Ascending aorta (tissue), 2 donors: ENCODE measurements at places on chromosomes 12 and 14. TPM values are rescaled to one million over a fixed set of nuclear protein-coding genes. Genes with fewer than 3 reads are reported as not detected.
A peak's percentile ranks its signal among the peaks of the same experiment; 100 is the strongest.

SLC4A8 gene
- not detected for total RNA-seq

ABCD2 gene
- total RNA-seq, result under 0.01 TPM

SYCP3 gene
- not detected for total RNA-seq

ABCC9 gene
- total RNA-seq, result 19.8 TPM

DTX1 gene
- total RNA-seq, result 4.5 TPM

HOXC13 gene
- not detected for total RNA-seq

DNA sequence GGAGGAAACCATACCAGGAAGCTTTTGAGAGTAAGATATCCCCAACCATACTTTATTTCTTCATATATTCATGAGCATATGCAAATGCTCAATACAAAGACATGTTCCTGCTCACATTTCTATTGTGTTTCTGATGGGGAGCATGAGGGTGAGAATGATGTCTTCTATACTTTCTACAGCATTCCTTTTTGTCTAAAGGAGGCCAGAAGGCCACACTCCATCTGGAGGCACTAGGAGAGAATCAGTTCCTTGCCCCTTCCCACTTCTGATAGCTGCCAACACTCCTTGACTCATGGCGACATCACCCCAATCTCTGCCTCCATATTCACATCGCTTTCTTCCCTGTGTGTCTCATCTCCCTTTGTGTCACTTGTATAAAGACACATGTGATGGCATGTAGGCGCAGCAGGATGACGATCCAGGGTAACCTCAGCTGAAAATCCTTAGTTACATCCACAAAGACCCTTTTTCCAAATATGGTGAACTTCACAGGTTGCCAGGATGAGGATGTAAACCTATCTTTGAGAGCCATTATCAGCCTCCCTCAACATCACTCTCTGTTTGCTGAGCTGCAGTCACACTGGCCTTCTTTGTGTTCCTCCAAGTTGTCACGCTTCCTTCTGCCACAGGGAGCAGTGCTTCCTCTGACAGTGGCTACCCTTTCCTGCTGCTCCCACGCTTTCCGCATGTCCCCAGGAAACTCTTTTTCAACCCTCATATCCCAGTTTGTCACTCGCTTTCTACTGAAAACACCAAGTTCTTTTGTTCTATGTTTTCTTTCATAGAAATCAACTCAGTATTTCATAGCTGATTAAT, 96.9 kb downstream of the STXBP6 start:
- no peak overlapping the region for H3K27ac ChIP-seq
- no peaks in the 10 kb centered on the region for H3K27me3 ChIP-seq
- no peak overlapping the region for H3K4me3 ChIP-seq
- DNase-seq, result no peak
- H3K4me1 ChIP-seq, result no peaks in the 10 kb centered on the region
- H3K36me3 ChIP-seq, result no peaks in the 10 kb centered on the region

GRCh38 chr14:69574263-69574953, at the start of gene CCDC177:
CCDC177 (minus strand) TSS chr14:69574871; CDS start chr14:69573622, 1,249 bp downstream.
- DNase-seq, result no peak
- peaks cover 9% of the 10 kb centered on the region for H3K4me1 ChIP-seq
- H3K27ac ChIP-seq, result no peak within 1 kb of the TSS
- peaks cover 25% of the 10 kb centered on the region for H3K27me3 ChIP-seq
- H3K36me3 ChIP-seq, result no peaks in the 10 kb centered on the region
- H3K4me3 ChIP-seq, result peak within 1 kb of the TSS; percentile 68

- no peak for DNase-seq
- H3K4me3 ChIP-seq, result no peak overlapping the region
- H3K27ac ChIP-seq, result no peak overlapping the region
- no peaks in the 10 kb centered on the region for H3K27me3 ChIP-seq
These were observed 13.5 kb downstream of the SLC11A2 start for GRCh38 chr12:51012570-51013236.

- no peak overlapping the region for H3K27ac ChIP-seq
- DNase-seq, result no peak
- no peaks in the 10 kb centered on the region for H3K4me1 ChIP-seq
- H3K4me3 ChIP-seq, result no peak overlapping the region
- no peaks in the 10 kb centered on the region for H3K27me3 ChIP-seq
- no peaks in the 10 kb centered on the region for H3K36me3 ChIP-seq
These were observed 97.4 kb downstream of the C12orf50 start for GRCh38 chr12:87931812-87932211.

- no peaks in the 10 kb centered on the region for H3K27me3 ChIP-seq
- H3K27ac ChIP-seq, result no peak overlapping the region
- H3K36me3 ChIP-seq, result no peaks in the 10 kb centered on the region
- H3K4me3 ChIP-seq, result no peak overlapping the region
- H3K4me1 ChIP-seq, result no peaks in the 10 kb centered on the region
These were observed 31.2 kb upstream of the DYNC1H1 start for GRCh38 chr14:101933209-101933608.

- no peaks in the 10 kb centered on the region for H3K27me3 ChIP-seq
- no peak overlapping the region for H3K27ac ChIP-seq
- no peaks in the 10 kb centered on the region for H3K4me1 ChIP-seq
- no peaks in the 10 kb centered on the region for H3K36me3 ChIP-seq
- no peak overlapping the region for H3K4me3 ChIP-seq
These were observed 23.6 kb downstream of the TRHDE start for GRCh38 chr12:72295744-72296143.

- H3K4me3 ChIP-seq, result no peak overlapping the region
- peaks cover 51% of the 10 kb centered on the region for H3K4me1 ChIP-seq
- H3K36me3 ChIP-seq, result no peaks in the 10 kb centered on the region
These were observed 55.5 kb downstream of the ETV6 start for GRCh38 chr12:11705010-11705409.

GRCh38 chr12:39619316-39619659, 315 bp downstream of the ABCD2 start:
- peak overlapping the region; percentile 59 for H3K4me3 ChIP-seq
- peaks cover 3% of the 10 kb centered on the region for H3K4me1 ChIP-seq
- no peaks in the 10 kb centered on the region for H3K27me3 ChIP-seq
- H3K27ac ChIP-seq, result peak overlapping the region; percentile 71
- DNase-seq, result no peak
- no peaks in the 10 kb centered on the region for H3K36me3 ChIP-seq

DNA sequence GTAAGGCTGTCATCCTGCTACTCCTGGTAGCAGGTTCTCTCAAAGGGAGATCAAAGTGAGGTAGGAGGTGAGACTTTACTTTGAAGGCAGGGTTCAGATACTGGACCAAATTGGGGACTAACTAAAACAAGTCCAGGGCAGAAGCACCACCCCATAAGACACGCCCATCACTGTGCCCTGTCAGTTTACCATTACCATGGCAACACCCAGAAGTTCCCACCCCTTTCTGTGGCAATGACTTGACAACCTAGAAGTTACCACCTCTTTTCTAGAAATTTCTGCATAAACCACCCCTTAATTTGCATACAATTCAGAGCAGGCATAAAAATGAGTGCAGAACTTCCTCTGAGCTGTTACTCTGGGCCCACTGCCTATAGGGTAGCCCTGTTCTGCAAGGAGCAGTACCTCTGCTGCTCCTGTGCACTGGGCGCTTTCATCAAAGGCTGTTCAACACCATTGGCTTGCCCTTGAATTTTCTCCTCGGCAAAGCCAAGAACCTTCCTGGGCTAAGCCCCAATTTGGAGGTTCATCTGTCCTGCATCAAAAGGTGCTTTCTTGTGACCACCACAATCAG, 64.8 kb upstream of the MAX start:
- peak; percentile 13 for DNase-seq
- H3K36me3 ChIP-seq, result no peaks in the 10 kb centered on the region
- H3K4me1 ChIP-seq, result no peaks in the 10 kb centered on the region
- no peaks in the 10 kb centered on the region for H3K27me3 ChIP-seq
- H3K27ac ChIP-seq, result no peak overlapping the region

GRCh38 chr12:23458640-23459039, 490.8 kb downstream of the SOX5 start:
- H3K27me3 ChIP-seq, result no peaks in the 10 kb centered on the region
- DNase-seq, result no peak

- no peak overlapping the region for H3K4me3 ChIP-seq
- H3K27ac ChIP-seq, result no peak overlapping the region
- no peaks in the 10 kb centered on the region for H3K27me3 ChIP-seq
- no peaks in the 10 kb centered on the region for H3K4me1 ChIP-seq
- DNase-seq, result no peak
- no peaks in the 10 kb centered on the region for H3K36me3 ChIP-seq
These were observed 152.9 kb upstream of the E2F7 start for GRCh38 chr12:77218278-77218677.

DNA sequence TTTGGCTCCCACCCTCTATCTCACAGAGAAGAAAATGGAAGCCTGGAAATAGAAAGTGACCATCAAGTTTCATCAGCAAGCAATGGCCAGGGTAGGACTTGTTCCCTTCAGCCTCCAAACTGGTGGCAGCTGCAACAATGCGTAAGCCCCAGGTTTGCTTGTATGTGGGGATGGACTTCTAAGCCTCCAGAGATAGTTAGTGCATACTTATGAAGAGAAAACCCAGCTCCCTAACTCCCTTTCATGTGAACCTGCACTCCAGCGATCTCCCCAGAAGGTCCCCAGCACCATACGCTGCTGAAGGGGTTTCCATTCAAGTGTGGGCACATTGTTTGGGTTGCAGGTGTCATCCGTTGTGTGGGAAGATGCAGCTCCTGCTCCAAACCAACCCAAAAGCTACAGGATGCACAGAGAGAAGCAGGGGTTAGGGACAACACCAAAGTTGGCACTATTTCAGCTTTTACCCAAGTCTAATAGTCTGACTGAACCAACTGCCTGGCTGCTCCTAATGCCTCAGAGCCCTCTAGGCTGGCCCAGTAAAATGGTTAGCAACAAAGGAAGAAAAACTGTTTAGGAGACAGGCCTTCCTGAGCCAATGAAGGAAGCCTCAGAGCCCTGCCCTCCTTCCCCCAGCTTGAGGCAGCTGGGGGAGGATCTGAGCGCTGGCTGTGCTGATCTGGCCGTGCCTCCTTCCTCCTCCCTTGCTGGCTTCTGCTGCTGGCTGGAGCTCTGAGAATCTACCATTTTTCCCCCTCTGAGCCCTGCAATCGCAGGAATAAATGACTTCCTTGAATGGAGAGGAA, 12.3 kb downstream of the ZFP36L1 start:
- peak overlapping the region; percentile 74 for H3K27ac ChIP-seq
- DNase-seq, result no peak
- H3K36me3 ChIP-seq, result no peaks in the 10 kb centered on the region
- H3K4me3 ChIP-seq, result peak overlapping the region; percentile 15
- peaks cover 27% of the 10 kb centered on the region for H3K4me1 ChIP-seq

- no peaks in the 10 kb centered on the region for H3K4me1 ChIP-seq
- no peaks in the 10 kb centered on the region for H3K27me3 ChIP-seq
- no peaks in the 10 kb centered on the region for H3K36me3 ChIP-seq
- H3K4me3 ChIP-seq, result no peak overlapping the region
- no peak for DNase-seq
These were observed 89.2 kb upstream of the PCED1B start for GRCh38 chr12:46990211-46990610.

- no peaks in the 10 kb centered on the region for H3K4me1 ChIP-seq
- H3K36me3 ChIP-seq, result no peaks in the 10 kb centered on the region
- no peak overlapping the region for H3K4me3 ChIP-seq
- DNase-seq, result peak; percentile 52
These were observed 359.9 kb downstream of the ADGRD1 start for GRCh38 chr12:131313635-131314034.

GRCh38 chr12:50240792-50241114, 42.6 kb downstream of the LIMA1 start:
- peak overlapping the region; percentile 89 for H3K27ac ChIP-seq
- no peak for DNase-seq

DNA sequence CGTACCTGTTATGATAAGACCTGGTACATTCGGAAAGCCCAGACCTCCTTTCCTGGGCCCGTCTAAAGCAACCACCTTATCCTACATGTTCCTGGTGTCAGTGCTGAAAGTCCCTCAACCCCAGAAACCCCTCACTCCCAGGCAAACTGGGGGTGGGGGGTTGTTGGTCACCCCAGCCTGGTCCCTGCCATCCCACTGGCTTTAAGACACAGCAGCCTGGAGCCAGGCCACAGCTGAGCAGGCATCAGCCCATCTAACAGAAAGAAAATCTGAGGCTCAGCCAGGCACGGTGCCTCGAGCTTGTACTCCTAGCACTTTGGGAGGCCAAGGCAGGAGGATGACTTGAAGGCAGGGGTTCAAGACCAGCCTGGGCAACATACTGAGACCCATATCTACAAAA, 4.5 kb downstream of the SELPLG start:
- H3K36me3 ChIP-seq, result no peaks in the 10 kb centered on the region
- H3K4me3 ChIP-seq, result no peak overlapping the region
- H3K4me1 ChIP-seq, result no peaks in the 10 kb centered on the region
- no peak for DNase-seq
- H3K27ac ChIP-seq, result peak overlapping the region; percentile 14

DNA sequence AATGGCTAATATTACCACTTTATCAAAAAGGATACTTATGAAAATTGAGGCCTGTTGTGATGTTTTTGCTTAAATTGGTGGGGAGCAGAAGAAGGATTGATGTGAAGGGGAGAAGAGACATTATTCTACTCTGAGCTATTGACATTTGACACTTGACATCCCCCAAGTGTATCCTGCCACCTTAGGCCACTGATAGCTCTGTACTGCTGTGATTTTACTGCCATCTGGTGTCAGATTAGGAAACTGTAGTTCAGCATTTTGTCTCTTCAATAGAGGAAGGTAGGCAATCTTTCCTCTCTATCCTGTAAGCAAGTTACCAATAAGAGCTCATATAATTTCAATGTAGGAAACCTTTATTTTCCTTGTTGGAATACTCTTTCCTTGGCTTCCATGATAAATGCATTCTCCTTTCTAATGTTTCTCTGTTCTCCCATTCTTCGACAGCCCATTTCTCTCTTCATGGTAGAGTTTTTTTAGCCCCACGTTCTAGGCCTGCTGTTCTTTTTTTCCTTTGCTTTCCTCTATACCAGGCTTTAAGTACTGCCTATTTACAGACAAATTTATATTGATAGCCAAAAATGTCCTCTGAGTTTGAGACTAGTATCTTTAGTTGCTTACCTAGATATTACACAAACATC, 46.3 kb downstream of the PPHLN1 start:
- peaks cover 21% of the 10 kb centered on the region for H3K36me3 ChIP-seq
- no peaks in the 10 kb centered on the region for H3K27me3 ChIP-seq
- H3K4me1 ChIP-seq, result no peaks in the 10 kb centered on the region

- H3K27ac ChIP-seq, result no peak overlapping the region
These were observed 89.1 kb downstream of the MIA2 start for GRCh38 chr14:39322807-39323206.

DNA sequence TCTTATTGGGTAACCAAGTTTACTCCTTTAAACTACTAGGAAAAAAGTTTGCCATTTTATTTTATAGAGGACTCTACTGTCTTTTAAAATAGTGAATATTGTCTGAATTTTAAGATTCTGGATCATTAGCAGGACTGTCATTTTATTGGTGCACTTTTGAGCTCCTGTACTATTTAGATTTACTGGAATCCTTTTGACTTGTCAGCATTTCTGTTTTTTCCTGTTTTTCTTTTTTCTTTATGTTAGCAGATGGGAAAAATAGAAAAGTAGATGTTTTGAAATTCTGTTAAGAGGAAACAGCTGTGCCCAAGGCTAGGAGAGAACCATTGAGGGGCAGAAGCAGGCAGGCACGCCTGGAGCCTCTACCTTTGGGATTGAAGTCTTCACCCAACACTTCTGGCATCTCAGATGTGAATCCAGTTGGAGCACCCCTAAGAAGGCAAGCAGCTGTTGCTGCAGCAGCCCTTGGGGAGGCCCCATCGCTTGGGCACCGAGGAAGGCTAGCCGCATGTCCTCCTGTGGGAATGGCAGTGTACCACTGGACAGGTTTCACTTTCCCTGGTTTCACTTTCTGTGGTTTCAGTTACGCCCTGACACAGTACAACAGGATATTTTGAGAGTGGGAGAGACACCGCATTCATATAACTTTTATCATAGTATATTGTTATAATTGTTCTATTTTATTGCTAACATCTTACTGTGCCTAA, 11.5 kb downstream of the RIMKLB start:
- H3K27me3 ChIP-seq, result no peaks in the 10 kb centered on the region
- H3K27ac ChIP-seq, result peak overlapping the region; percentile 59
- H3K4me3 ChIP-seq, result peak overlapping the region; percentile 60
- H3K4me1 ChIP-seq, result peaks cover 22% of the 10 kb centered on the region
